ENCODE measurements at places on chromosomes 1 and 21. TPM values are rescaled to one million over a fixed set of nuclear protein-coding genes. Genes with fewer than 3 reads are reported as not detected.

GUCA2A gene
- not detected for total RNA-seq

DNA sequence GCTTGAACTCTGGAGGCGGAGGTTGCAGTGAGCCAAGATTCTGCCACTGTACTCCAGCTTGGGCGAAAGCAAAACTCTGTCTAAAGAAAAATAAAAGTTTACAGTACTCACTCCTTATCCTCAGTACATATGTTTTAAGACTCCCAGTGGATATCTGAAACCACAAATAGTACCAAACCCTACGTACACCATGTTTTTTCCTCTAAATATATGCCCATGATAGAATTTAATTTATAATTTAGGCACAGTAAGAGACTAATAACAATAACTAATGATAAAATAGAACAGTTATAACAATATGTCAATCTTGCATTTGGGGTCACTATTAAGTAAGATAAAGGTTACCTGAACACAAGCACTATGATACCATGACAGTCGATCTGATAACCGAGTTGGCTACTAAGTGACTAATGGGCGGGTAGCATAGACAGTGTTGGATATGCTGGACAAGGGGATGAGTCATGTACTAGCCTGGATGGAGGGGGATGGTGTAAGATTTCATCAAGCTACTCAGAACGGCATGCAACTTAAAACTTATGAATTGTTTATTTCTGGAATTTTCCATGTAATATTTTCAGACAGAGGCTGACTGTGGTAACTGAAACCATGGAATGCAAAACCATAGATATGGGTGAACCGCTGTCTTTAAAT lies 43.7 kb downstream of the ST7L start:
- H3K27ac ChIP-seq, result no peak overlapping the region
- H3K4me1 ChIP-seq, result peaks cover 14% of the 10 kb centered on the region
- peak; percentile 83 for DNase-seq
- H3K36me3 ChIP-seq, result peaks cover 10% of the 10 kb centered on the region

DNA sequence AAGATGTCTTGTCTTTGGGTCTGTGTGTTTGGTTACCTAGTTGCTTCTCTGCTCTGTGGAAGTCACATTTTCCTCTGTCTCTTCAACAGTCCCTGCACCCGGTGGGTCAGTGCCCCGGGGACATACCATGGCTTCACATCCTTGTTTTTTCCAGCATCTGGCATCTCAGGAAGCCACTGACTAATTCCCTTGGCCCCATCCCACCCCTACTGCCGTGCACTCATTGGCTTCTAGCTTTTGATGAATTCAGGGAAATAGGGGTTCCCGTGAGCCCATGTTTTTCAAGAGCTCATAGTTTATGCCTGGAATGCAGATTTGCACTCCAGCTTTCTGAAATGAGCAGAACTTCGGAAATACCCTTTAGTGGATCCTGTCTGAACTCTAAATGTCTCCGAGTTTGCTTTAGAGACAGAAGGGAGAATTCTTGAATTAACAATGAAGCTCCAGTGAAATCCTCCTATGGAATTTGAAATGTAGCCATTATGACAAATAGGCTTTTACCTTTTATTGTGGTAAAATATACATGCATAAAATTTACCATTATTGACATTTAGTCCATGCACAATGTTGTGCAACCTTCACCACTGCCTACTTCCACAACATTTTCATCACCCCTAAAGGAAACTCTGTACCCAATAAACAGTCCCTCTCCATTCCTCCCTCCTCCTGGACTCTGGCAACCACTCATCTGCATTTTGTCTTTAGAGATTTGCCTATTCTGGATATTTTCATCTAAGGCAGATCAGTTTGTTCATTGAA lies 67.5 kb downstream of the CLIC6 start:
- H3K27ac ChIP-seq, result peak overlapping the region; percentile 63
- DNase-seq, result peak; percentile 66
- peaks cover 35% of the 10 kb centered on the region for H3K4me1 ChIP-seq
- peak overlapping the region; percentile 8 for H3K4me3 ChIP-seq
- no peaks in the 10 kb centered on the region for H3K36me3 ChIP-seq

DNA sequence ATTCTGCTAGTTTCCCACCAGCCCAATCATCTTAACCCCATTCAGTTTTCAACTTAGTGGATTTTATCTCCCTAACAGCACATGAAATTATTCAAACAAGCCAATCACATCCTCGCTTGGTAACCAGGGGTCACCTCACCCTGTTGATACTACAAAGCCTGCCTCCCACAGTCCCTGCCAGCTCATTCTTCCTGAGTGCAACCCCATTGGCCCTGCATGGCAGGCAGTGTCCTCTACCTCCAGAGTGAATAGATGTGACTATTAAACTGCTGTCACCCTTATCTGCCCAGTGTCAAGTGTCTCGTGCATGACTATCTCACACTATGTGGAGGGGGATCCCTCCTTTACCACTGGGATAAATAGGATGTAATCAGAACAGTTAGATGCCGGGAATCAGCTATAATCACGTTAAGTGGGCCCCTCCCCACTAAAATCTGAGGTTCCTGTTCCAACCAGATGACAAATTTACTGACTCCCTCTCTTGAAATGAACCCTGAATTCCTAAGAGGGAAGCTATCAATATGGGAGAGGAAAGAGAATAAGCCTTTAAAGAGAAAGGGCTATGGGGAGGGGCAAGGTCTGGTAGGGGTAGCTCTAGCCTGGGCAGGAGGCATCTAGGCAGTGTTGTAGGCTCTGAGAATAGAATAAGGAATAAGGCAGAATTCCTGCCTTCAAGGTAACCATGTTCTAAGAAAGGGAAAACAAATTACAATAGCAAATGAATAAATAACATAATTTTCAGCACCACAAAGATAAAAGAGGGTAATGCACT lies 155.9 kb downstream of the SLC30A10 start:
- H3K36me3 ChIP-seq, result no peaks in the 10 kb centered on the region
- no peaks in the 10 kb centered on the region for H3K27me3 ChIP-seq
- no peak for DNase-seq
- H3K4me3 ChIP-seq, result no peak overlapping the region

ZNF683 gene
- not detected for total RNA-seq

GRCh38 chr21:36879827-36880226 lies 86.6 kb downstream of the HLCS start:
- H3K4me1 ChIP-seq, result peaks cover 18% of the 10 kb centered on the region
- no peak overlapping the region for H3K27ac ChIP-seq
- H3K27me3 ChIP-seq, result no peaks in the 10 kb centered on the region
- no peak for DNase-seq
- no peak overlapping the region for H3K4me3 ChIP-seq

FOXO6 gene
- 5.4 TPM for total RNA-seq

DNA sequence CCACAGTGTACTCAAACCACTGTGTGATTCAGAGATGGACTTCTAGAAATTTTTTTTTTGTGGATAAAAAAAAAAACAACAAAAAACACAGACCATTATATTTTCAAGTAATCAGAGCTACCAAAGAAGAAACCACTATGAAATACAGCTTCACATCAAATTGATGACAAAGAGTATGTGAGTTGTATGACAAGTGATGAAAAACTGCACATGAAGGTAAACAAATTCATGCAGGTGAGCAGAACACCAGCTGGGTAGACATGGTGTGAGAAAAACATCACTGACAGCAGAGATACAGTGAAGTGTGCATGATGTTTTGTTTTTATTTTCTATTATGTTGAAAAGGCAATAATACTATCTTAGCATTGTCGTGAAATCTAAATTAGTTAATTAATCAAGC lies 8.0 kb upstream of the PTPRC start:
- no peak overlapping the region for H3K27ac ChIP-seq
- no peaks in the 10 kb centered on the region for H3K27me3 ChIP-seq
- no peak for DNase-seq

ZNF695 gene
- total RNA-seq, result 15.8 TPM

GRCh38 chr1:46582972-46583371 lies 21.1 kb downstream of the MKNK1 start:
- H3K27ac ChIP-seq, result no peak overlapping the region
- H3K4me3 ChIP-seq, result no peak overlapping the region
- no peaks in the 10 kb centered on the region for H3K27me3 ChIP-seq
- DNase-seq, result no peak
- no peaks in the 10 kb centered on the region for H3K4me1 ChIP-seq

DNA sequence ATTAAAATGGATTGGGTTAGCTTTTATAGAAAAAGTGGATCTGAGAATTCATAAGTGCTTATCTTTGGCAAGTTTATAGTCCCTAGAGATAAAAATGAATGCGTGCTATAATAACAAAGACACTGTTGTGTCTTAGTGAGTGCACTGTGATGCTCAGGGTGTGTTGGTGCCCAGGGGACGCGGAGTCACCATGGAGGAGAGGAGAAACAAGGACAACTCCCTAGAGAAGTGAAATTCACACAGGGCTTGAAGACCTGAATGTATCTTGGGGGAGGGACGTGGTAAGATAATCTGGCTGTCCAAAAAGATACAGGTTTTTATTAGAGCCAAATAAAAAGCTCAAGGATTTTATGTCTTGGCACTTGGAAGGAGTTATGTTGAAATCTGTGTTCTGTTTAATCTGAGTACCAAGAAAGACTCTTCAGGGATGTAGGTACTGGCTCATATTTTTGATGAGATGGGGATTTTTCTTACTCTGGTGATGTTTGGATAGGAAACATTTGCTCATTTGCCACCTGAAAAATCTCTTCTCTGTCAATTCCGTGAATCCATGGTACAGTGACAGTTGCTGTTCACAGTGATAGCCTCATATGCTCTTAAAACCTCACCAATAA lies 9.6 kb downstream of the SMYD2 start:
- H3K4me3 ChIP-seq, result no peak overlapping the region
- peaks cover 8% of the 10 kb centered on the region for H3K36me3 ChIP-seq
- no peaks in the 10 kb centered on the region for H3K27me3 ChIP-seq
- H3K27ac ChIP-seq, result no peak overlapping the region
- DNase-seq, result no peak

DNA sequence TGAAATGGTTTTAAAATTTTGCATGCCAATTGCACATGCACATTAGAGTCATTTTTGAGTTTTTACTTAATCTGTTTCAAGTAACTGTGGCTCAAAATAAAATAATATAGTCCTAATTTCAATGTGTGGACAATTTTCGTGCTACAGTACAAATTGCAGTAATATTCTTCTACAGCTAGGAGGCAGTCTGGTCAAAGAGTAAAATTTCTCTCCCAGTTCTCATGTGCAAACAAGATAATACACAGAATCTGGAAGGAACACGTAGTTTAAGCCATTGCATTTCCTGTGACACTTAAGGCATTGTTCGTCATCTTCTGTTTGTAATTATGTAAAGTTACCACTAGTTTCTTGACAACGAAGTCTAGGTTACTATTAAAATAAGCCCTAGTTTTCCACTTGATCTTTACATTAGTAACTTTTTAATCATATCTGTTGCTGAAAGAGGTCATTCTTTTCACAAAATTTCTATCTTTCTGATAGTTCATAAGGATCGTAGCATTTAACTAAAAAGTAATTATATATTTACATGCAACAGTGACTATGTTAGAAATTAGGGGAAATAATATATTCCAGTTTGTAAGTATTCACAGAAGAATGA lies 28.9 kb downstream of the ODR4 start:
- peaks cover 15% of the 10 kb centered on the region for H3K36me3 ChIP-seq
- DNase-seq, result peak; percentile 52
- H3K27me3 ChIP-seq, result no peaks in the 10 kb centered on the region

- no peak for DNase-seq
- no peaks in the 10 kb centered on the region for H3K36me3 ChIP-seq
- peaks cover 57% of the 10 kb centered on the region for H3K27me3 ChIP-seq
- no peak overlapping the region for H3K27ac ChIP-seq
Observed at GRCh38 chr1:101388904-101389546, 152.2 kb downstream of the S1PR1 start.

GPR153 gene
- 113 TPM for total RNA-seq

- H3K27ac ChIP-seq, result no peak overlapping the region
- peaks cover 42% of the 10 kb centered on the region for H3K4me1 ChIP-seq
- DNase-seq, result no peak
- H3K36me3 ChIP-seq, result no peaks in the 10 kb centered on the region
Observed at GRCh38 chr21:43613755-43614638, 45.3 kb downstream of the HSF2BP start.

- DNase-seq, result peak; percentile 52
- H3K4me3 ChIP-seq, result peak overlapping the region; percentile 96
- peaks cover 23% of the 10 kb centered on the region for H3K4me1 ChIP-seq
- no peaks in the 10 kb centered on the region for H3K27me3 ChIP-seq
Observed at GRCh38 chr1:51237351-51238033, 1.4 kb downstream of the RNF11 start.

PLPPR5 gene
- 2.7 TPM for total RNA-seq

- H3K27me3 ChIP-seq, result no peaks in the 10 kb centered on the region
- no peak overlapping the region for H3K27ac ChIP-seq
- H3K4me1 ChIP-seq, result peaks cover 8% of the 10 kb centered on the region
- no peak for DNase-seq
- H3K4me3 ChIP-seq, result no peak overlapping the region
Observed at GRCh38 chr1:55249646-55250398, 34.7 kb upstream of the USP24 start.

DNA sequence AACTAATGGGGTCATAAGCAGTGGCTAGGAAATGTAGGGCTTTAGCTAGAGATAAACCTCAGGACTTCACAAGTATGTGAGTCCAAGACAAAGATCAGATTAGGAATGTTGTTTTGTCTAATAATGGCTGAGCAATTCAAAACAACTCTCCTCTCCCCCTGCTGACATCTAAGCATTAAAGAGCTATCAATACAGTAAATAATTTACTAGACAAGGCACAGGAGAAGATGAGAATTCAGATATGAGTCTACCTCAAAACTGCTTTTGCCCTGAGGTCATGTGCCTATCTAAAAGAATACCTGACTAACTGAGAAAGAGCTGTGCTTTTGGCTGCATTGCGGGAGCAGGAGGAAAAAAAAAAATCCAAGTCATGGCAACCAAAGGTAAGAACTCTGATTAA lies 86.8 kb downstream of the SPATA17 start:
- H3K27ac ChIP-seq, result no peak overlapping the region
- no peak for DNase-seq
- H3K27me3 ChIP-seq, result no peaks in the 10 kb centered on the region
- peaks cover 17% of the 10 kb centered on the region for H3K4me1 ChIP-seq

ADAMTS1 gene
- 25.1 TPM for total RNA-seq

- H3K36me3 ChIP-seq, result no peaks in the 10 kb centered on the region
- no peak overlapping the region for H3K4me3 ChIP-seq
- H3K4me1 ChIP-seq, result no peaks in the 10 kb centered on the region
- no peaks in the 10 kb centered on the region for H3K27me3 ChIP-seq
- no peak overlapping the region for H3K27ac ChIP-seq
- no peak for DNase-seq
Observed at GRCh38 chr1:15735304-15736037, 587 bp upstream of the SLC25A34 start.

CEP350 gene
- total RNA-seq, result 17.8 TPM

- 0 out of 2 replicates have a peak, but pooled peaks cover 3% of the 10 kb centered on the region for H3K36me3 ChIP-seq
- H3K4me3 ChIP-seq, result no peak overlapping the region
- DNase-seq, result no peak
Observed at GRCh38 chr1:12505639-12506280, 112.2 kb downstream of the DHRS3 start.

- DNase-seq, result no peak
- no peak overlapping the region for H3K4me3 ChIP-seq
- no peaks in the 10 kb centered on the region for H3K36me3 ChIP-seq
- H3K27ac ChIP-seq, result no peak overlapping the region
- no peaks in the 10 kb centered on the region for H3K27me3 ChIP-seq
Observed at GRCh38 chr1:86491171-86491950, 22.6 kb downstream of the CLCA1 start.

Data from PC-3 (cell line).